Fibroblast of villous mesenchyme (primary cell): ENCODE measurements at places on chromosomes 12 and 14. TPM values are rescaled to one million over a fixed set of nuclear protein-coding genes. Genes with fewer than 3 reads are reported as not detected.

The SOAT2 gene
- total RNA-seq: not detected in 2 replicates

The DEGS2 gene
- not detected in 2 replicates for total RNA-seq

The DLGAP5 gene
- 17.4 and 35.0 TPM in 2 replicates for total RNA-seq

The KRT82 gene
- not detected in 2 replicates for total RNA-seq

The FGD4 gene
- 4.7 and 8.1 TPM in 2 replicates for total RNA-seq

The OR4N5 gene
- total RNA-seq: not detected in 2 replicates

The LTB4R gene
- total RNA-seq: 1.3 and 1.6 TPM in 2 replicates

- DNase-seq: no peak
These were observed 19.6 kb upstream of the NXPH4 start for GRCh38 chr12:57196956-57197355.

DNA sequence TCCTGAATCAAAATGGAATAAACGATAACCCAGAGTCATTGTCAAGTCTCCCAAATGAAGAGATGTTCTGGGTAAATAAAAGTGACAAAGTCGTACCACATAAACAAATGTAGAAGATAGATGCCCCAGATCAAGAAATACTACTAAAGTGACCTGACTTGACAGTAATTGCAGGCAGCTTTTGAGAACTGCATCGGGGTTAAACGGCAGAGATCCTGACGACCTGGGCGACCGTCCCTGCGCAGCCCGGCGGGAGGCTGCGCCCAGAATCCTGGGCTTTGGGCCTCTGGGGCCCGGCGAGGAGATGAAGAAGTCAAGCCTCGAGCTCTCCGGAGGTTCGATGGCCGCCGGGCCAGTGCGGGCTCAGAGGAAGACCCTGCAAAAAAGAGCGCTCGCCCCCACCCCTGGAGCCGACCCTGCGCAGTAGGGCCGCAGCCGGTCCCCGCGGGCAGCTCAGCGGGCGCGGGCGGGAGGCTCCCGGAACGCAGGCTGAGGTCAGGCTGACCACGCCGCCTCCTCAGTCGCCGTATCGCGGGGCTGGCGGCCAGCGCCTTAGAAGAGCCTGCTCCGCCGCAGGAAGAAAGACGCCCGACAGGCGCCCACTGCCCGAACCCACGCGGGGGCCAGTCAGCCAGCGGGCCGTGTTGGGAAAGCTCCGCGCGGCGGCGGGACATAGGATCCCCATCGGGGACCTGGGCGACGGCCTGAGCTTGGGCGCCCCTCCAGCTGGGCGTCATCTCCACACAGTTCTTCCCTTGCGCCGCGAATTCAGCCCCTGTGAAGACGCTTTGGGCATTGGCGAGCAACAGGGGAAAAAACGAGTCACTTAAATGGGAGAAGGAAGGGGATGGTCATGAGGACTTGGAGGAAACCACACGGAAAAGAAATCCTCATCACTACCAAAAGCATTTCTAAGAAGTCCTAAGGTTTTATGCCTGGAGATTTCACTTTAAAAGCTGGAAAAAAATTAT is 16.0 kb downstream of the NKX2-1 start:
- DNase-seq: no peak

- DNase-seq: no peak
These were observed 133.8 kb upstream of the TBX3 start for GRCh38 chr12:114817571-114818425.

- DNase-seq: peak; percentile 65
These were observed 99.6 kb downstream of the SLC38A6 start for GRCh38 chr14:61080591-61081010.

DNA sequence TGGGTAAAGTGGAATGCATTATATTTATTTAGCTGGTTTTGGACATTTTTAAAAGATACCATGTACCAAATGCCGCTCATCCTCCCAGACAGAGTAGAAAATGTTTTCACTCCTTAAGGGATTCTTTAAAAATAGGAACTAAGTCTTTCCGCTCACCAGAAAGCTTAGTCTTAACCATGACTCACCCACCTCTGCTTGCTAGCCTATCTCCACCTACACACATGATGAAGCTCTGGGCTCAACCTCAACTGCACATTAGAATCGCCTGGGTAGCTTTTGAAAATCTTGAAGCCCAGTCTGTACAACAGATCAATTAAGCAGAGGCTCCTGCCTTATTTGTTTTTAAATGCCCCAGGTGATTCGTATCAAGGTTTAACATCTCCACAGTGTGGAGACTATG is 260.5 kb downstream of the NEDD1 start:
- no peak for DNase-seq

GRCh38 chr12:101116911-101117310 is 93.1 kb downstream of the SLC5A8 start:
- no peak for DNase-seq

DNA sequence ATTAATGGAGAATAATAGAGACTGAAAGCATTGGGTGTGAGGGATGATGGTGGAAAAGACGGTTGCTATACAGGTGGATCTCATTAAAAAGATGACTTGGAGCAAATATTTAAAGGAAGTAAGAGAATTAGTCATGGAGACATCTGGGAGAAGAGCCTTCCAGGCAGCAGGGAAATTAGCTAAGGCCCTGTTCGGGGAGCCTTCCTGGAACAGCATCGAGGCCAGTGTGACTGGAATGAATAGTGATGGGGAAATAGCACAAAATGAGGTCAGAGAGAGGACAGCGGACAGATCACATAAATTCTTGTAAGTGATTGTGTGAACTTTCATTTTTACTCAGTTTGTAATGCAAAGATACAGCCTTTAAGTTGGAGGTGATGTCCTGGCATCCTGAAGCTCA is 842.3 kb downstream of the SLC6A15 start:
- DNase-seq: peak; percentile 84

GRCh38 chr14:55752580-55753390 is 172.8 kb downstream of the KTN1 start:
- peak; percentile 66 for DNase-seq

DNA sequence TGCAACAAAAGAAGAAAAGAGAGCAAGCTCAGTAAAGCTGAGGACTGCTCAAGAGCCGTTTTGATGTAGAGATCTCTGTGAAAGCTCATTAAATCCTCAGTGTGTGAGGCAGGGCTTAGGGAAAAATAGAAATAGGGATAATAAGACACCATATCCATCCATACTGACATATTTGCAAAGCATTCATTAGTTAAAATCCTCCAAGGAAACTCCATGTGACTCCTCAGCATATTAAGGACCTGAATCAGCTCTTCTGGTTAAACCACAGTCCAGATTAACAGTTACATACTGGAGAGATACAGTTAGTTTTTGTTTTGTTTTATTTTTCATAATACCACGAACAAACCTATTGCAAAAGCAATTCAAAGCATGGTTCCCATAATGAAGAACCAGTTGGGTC is 288.2 kb downstream of the PAWR start:
- peak; percentile 30 for DNase-seq

DNA sequence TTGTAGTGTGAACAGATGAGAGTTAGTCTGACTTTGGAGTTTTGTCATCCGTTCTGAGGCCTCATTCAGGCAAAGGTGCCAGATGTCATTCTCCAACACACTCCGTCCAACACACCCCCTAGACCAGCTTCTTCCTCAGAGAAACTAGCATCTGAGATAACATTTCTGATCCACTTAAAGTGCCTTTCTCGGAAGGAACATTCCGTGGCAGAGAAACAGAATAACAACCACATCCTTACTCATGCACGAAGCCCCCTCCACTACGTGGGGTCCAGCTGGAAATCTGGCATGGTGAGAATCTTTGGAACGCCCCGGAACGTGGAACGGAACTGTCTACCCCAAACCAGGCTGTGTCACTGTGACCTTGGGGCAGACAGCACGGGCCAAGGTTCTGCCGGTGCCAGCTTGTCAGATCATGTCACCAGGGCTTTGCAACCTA is 17.0 kb upstream of the BCL7A start:
- no peak for DNase-seq

GRCh38 chr12:104638218-104638850 is 181.6 kb downstream of the CHST11 start:
- no peak for DNase-seq

DNA sequence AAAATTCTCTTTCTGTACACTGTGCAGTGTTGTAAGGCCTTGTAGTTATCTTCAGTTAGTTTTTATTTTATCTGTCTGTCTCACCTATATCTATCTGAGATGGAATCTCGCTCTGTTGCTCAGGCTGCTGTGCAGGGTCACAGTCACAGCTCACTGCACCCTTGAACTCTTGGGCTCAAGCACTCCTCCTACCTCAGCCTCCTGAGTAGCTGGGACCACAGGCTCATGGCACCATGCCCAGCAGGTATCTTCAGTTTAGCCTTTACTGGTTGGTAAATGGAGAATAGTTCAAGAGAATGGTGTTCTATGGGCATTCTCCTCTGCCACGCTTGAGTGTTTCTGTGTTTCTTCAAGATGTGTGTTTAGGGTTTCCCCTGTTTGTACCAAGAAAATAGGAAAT is 13.6 kb downstream of the TULP3 start:
- no peak for DNase-seq

DNA sequence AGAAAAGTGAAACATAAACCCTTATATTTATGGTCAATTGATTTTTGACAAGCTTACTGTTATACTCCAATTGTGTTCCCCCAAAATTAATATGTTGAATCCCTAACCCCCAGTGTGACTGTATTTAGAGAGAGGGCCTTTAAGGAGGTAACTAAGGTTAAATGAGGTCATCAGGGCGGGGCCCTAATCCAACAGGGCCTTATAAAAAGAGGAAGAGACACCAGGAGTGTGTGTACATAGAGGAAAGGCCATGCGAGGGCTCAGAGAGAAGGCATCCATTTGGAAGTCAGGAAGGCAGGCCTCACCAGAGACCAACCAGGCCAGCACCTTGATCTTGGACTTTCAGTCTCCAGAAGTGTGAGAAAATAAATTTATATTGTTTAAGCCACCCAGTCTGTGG is 6.5 kb upstream of the VTI1B start:
- no peak for DNase-seq

DNA sequence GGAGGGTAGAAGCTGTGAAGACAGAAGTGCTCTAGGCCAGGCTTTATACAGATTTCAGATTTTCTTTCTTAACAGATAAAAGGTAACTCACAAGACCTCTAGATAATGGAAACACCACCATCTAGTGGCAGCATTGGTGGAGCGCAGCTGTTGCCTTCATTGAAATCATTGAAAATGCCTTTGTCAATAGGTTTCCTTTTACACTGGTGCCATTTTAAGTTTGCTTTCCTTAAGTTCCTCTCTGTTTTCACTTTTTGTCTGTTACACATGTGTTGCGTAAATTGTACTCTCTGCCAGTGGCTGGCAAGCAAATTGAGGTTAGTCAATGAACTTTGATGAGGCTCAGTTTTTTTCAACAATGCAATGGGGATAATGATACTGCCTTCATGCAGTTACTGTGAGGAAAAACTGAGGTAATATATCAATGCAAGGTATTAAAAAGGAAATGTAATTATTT is 31.1 kb downstream of the ALDH1L2 start:
- peak; percentile 76 for DNase-seq

- peak; percentile 87 for DNase-seq
These were observed at the start of gene BCAT1 for GRCh38 chr12:24948757-24949722. Gene BCAT1 (minus strand): TSS chr12:24949101. CDS start chr12:24948932, 169 bp downstream.

DNA sequence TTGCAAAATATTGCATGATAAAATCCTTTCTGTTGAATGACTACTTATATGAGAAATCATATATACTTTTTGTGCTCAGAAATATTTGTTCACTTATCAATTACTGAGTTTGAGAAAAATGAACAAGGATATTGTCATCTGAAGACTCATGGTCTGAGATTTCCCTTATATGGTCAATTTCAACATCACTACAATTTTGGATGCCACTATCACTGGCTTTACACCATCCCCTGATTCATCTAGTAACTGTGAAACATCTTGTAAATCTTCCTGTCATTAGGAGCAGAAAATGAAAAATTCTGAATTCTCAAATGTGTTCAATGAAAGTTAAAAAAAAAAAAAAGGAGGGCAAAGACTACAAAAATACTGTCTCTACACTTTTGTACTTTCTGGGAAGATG is 21.8 kb upstream of the GXYLT1 start:
- DNase-seq: no peak

DNA sequence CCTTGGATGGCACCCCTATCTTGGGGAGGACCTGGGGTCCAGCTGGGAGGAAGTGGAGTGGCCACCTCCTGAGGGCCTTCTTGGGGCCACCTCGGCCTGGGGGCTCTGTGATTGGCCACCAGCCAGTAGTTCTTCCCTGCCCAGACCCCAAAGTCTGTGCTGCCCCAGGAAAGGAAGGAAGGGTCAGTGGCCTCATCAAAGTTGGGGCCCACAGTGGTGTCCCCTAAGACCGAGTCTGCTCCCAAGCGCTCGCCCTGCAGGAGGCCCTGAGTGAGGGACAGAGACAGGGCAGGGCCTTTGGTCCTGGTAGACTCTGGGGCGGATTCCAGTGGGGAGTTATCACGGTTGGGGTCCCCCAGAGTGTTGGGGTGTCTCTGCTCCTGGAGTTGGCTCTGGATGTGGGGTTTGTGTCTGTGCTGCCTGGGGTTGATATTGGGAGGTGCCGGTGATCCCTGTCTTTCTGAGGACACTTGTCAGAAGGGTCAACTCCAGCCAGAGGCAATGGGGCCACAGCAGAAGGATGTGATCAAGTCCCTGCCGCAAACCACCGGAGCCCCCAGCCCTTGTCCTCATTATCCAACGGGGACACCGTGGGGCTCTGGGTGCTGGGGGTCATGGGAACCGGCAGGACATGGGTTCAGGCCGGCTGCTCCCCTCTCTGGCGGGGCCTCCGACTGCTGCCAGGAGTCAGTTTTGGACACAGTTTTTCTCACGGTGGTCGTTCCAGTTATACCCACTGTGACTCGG is 364.3 kb downstream of the TMEM121 start:
- no peak for DNase-seq

DNA sequence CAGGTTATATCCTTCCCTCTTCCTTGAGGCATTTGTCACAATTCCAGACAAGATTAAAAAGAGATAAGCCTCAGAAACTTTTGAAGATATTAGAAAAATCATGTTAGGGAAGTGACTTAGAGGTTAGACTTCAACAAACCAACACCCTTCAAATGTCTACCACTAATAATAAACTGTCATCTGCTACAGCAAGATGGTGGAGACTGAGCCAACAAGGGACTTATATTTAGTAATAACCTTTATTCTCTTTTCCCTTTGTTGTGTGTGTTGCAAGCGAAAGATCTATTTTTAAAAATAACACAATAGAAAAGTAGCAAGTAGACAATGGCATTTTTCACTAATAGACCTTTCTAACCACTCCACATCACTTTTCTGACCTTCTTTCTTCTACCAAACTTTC is 28.6 kb downstream of the PRICKLE1 start:
- no peak for DNase-seq

- no peak for DNase-seq
These were observed 57.2 kb downstream of the ESRRB start for GRCh38 chr14:76432827-76433752.

- DNase-seq: peak; percentile 55
These were observed 31.5 kb downstream of the HEATR5A start for GRCh38 chr14:31388687-31389413.

GRCh38 chr14:90510159-90510558 is 113.3 kb downstream of the CALM1 start:
- no peak for DNase-seq

GRCh38 chr14:43360239-43360638 is 1146.8 kb downstream of the FSCB start:
- no peak for DNase-seq

DNA sequence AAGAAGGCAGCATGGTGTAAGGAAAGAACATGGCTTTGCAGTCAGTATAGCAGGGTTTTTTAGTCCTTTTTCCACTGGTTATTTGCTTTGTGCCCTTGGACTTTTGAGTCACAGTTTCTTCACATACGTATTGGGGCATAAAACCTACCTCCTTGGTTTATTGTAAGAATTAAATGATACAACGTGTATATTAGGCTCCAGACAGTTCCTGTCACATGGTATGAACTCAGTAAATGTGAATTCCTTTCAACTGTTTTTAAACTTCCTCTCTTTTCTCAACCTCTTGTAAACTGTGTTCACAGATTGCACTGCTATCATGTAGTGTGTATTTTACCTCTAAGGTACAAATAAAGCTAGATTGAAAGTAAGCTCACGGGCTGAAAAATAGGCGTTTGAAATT is 29.5 kb downstream of the MSRB3 start:
- DNase-seq: peak; percentile 43
